NCI-H524 (cell line): ENCODE measurements at places on chromosomes 2 and 18.

DNA sequence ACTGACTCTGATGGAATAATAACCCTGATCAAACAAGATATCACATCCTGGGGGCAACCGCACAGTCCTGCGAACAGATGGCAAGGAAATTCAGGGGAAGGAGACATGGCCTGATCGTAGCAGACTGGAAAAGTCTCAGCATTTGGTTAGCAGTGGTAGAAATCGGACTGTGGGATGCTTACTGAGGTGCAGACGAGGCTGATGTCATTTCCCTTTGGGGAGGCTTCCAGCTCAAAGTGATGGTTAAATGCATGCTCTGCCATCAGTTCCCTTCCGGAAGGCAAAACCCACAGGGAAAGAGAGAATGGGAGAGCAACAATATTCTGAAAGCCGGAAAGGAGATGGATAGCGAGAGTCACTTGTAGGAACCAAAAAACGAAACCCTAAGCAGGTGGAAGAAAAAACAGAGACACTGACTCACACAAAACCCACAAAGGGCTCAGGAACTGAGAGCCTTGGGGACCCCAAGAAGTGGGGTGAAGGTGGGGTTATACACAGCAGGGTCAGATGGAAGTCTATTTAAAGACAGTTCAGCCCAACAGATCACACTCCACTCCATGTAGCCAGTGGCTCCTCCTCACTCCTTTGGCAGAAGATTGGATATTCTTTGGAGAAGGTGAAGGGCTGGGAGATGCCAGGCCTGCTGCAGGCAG is 93.1 kb downstream of the INPP5D start:
- no peak for DNase-seq

- DNase-seq: no peak
These were observed 22.0 kb downstream of the FAM98A start for GRCh38 chr2:33577084-33577483.

GRCh38 chr2:6674381-6674780 is 191.3 kb downstream of the CMPK2 start:
- no peak for DNase-seq

- no peak for DNase-seq
These were observed 50.2 kb downstream of the COL4A3 start for GRCh38 chr2:227214622-227215041.

DNA sequence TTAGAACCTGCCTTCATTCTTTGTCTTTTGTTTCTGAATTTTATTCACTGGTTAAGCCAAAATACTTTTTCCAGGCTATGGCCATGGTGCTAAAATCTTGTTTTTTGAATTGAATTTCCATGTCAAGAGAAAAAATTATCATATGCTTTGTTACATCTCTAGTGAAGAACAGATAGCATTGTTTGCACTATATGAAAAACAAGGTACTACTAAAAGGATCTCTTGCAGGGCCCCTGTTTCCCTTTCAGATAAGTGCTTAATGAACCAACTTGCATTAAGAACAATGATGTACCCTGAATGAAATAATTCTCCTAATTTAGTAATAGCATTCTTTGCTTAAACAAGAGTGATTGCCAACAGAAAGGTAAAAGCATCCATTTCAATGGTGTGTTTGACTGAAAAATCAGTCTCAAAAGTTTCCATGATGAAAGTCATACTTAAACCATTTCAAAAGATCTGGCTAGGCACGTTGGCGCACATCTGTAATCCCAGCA is 4.3 kb upstream of the MYL12B start:
- DNase-seq: no peak

DNA sequence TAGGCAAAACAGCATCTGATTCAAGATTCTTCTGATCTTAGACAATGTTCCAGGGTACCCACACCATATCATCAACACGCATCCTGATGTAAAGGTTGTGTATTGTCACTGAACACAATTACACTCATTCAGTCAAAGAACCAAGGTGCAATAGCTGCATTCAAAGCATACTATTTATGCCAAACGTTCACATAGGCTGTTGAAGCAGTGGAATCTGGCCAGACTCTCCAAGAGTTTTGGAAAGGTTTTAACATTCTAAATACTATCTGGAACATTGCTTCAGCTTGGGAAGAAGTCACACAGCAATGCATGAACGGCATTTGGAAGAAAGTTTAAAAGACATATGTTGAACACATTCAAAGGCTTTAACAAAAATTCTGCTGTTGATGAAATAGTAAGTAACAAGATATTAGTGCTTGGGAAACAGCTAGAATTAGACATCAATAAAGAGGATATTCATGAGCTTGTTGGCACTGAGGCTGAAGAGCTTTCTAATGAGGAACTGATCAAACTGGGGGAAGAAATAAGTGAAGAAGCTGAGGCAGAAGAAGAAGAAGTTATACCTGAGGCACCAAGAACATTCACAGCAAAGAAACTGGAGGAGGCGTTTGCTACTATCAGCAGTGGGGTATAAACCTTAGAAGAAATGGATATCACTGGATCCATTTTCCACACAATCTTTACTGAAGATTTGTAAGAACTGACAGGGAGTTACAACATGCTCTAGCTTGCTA is 47.6 kb upstream of the MSH6 start:
- DNase-seq: no peak

DNA sequence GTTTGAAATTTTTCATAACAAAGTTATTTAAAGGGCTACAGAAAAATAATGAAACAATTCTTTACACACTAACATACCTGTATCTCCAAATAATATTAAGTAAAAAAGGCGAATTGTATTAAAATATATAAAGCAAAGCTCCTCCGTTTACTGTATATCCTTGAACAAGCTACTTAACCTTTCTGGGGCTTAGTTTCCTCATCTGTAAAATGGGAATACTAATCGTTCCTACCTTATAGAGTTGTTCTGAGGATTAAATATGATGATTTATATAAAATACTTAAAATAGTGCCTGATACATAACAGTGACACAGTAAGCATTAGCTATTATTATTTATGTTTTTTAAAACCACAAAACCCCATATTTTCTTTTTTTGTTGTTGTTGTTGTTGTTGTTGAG is 13.3 kb downstream of the SLC25A12 start:
- no peak for DNase-seq

- DNase-seq: no peak
These were observed 129.5 kb downstream of the MSTN start for GRCh38 chr2:189933041-189933440.

DNA sequence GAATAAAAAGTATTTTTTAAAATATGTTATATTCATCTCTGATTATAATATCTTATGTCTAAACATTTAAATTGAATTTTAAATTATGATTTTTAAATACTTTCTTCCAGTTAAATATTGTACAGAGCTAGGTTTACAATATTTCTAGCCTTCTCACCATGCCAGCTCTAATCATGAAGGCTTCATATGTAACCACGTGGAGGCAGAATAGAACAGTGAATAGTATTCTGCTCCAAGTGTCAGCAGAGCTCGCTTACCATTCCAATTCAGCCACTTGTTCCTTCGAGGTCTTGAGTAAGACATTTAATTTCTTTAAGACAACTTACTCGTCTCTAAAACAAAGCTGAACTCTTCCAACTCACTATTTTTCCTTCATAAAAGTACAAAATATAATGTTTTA is 871.8 kb downstream of the SUCLG1 start:
- peak; percentile 3 for DNase-seq

- DNase-seq: no peak
These were observed 19.8 kb downstream of the ABHD3 start for GRCh38 chr18:21684731-21685130.

GRCh38 chr2:196376984-196377877 is 205.9 kb upstream of the STK17B start:
- no peak for DNase-seq

GRCh38 chr18:6866552-6867085 is 137.1 kb downstream of the ARHGAP28 start:
- peak; percentile 82 for DNase-seq

DNA sequence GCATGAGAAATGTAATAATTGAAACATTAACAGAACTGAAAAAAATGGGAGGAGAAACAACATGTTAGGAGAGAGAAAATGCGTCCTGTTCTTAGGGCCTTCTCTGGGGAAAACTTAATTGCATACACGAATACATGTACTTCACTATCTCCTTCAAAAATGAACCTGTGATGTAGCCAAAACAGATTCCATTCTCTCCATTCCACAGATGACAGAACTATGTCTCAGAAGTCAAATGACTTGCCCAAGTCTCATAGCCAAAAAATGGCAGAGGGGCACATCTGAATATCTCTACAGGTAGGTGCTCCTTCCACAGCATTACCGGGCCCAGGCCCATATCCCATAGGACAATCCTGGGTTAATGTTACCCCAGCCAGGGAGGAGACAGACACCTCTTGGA is 3.9 kb upstream of the DCTN1 start:
- DNase-seq: no peak

GRCh38 chr2:145739681-145740080 is 1219.8 kb upstream of the ZEB2 start:
- DNase-seq: no peak

DNA sequence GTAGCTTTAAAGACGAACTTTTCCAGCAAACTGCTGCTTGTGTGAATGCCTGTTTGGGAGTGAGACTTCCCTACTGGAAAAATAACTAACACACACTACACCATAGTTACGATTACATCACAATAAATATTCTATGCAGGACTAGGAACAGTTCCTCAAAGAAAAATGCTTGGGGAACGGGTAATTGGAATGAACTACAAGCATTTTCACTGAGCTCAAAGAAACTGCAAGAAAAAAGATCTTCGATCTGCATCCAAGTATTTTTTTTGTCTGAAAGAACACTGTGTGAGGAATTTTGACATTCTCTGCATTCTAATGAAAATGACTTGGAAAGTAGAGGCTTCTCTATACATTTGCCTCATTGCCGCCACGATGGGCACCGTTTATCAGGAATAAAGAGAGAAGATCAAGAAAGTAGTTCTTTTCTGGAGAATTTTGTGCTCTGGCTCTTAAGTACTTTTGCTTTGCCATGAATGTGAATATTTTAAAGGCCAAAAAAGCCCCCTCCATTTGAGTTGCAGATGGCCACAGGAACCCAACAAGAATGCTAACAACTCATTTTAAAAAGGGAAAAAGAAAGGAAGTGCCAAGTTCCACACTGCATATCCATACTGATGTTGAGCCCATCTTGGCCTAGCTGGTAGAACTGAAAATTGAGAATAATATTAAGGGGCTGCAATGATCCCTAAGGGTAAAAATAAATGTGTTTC is 13.6 kb downstream of the LYPD1 start:
- DNase-seq: no peak

- no peak for DNase-seq
These were observed 85.2 kb downstream of the SLC4A10 start for GRCh38 chr2:161709428-161709827.

- DNase-seq: no peak
These were observed 183.9 kb upstream of the LINC00305 start for GRCh38 chr18:64332835-64333234.

GRCh38 chr2:125471963-125472362 is 1184.0 kb upstream of the GYPC start:
- peak; percentile 63 for DNase-seq

DNA sequence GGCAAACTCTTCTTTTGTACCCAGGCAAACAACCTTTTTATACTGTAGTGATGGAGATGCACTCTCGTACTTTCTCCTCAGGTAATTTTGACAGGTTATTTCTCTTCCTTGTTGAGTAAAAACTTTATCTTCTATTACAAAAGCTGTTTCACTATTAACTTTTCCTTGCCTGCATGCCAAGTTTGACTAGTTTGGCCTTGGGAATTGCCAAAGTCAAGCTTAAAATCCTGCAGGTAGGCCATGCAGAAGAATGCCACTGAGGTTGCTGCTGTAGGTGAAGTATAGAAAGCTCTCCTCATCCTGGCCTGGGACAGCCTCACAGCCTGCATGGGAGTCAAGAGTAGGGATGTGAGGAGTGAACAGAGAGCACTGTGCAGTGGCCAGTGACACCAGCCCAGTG is 1293.5 kb upstream of the CHAC2 start:
- DNase-seq: no peak

GRCh38 chr2:67713376-67713775 is 316.2 kb downstream of the ETAA1 start:
- no peak for DNase-seq

GRCh38 chr2:126914811-126915500 is 16.3 kb downstream of the TEX51 start:
- no peak for DNase-seq

- no peak for DNase-seq
These were observed 84.3 kb downstream of the MCFD2 start for GRCh38 chr2:46831051-46831868.

DNA sequence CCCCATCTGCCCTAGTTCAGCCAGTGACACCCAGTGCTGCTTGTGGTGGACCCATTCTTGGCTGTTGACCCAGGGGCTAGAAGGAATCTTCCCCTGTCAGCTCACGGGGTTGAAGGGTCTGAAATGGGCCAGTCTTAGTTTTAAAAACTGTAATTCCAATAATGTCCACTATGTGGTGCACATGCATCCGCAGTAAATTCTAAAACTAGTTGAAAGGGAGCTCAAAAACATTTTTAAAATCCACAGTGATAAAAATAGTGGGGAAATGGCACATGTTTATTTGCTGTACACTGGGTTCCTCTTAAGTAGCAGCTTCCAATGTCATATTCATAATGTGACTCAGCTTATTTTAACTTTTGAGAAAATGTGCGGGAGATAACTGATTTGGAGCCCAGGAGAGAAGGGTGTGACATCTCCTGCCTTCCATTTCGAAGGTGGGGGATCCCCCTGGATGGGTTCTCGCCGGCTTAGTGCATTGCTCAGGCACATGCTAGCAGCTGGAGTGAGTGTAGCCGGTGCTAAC is 32.8 kb downstream of the GRHL1 start:
- DNase-seq: no peak

DNA sequence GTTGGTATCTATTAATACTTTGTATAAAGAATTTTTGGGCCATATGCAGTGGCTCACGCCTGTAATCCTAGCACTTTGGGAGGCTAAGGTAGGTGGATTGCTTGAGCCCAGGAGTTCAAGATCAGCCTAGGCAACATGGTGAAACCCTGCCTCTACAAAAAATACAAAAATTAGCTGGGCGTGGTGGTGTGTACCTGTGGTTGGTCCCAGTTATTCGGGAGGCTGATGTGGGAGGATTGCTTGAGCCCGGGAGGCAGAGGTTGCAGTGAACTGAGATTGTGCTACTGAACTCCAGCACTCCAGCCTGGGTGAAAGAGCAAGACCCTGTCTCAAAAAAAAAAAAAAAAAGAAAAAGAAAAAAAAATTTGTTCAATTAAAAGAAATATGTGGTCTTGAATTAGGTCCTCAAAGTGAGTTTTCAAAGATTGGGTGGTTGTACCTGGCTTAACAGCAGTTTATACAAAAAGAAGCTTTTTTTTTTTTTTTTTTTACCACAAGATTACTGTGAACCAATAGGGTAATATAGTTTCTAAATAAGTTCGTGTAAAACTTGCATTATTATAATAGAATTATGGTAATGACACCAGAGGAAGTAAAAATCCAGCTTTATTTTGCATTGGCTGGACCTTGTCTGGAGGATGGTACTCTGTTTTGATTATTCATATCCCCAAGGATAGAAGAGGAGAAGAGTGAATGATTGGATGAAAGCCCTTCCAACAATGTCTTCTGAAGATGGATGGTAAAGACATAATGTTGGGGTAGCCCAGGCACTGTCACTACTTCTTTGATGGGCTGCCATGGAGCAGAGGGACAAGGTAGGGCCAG is 210.3 kb downstream of the MYCN start:
- DNase-seq: no peak

GRCh38 chr18:58271770-58272169 is 227.7 kb downstream of the NEDD4L start:
- DNase-seq: no peak

GRCh38 chr2:78351208-78351607 is 674.3 kb upstream of the REG3G start:
- peak; percentile 4 for DNase-seq

- DNase-seq: no peak
These were observed 7.5 kb downstream of the TMSB10 start for GRCh38 chr2:84912984-84913383.

- DNase-seq: no peak
These were observed 22.4 kb downstream of the MAL start for GRCh38 chr2:95047629-95048510.

- no peak for DNase-seq
These were observed 1814.7 kb upstream of the CELF4 start for GRCh38 chr18:39380186-39380725.
